Inflammatory macrophage treated with lipopolysaccharide for 1 hour (primary cell): ENCODE measurements at places on chromosomes 16 and 17.

DNA sequence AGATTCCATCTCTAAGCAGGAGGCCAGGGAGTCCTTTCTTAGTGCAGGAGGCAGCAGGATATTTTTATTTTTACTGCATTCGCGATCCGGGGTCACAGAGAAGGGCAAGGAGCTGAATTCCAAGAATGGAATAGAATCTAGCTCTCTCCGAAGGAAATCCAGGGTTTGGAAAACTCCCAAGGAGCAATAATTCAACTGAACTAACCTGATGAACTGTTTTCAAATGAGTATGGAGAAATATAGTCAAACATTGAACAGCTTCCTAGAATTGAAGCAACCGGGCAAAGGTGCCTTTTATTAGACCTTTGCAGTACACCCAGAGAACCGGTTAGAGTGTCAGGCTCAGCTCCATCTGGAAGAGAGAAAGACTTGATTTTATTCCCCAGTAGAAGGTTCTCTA lies 120.7 kb upstream of the MAF start:
- DNase-seq, result no peak

DNA sequence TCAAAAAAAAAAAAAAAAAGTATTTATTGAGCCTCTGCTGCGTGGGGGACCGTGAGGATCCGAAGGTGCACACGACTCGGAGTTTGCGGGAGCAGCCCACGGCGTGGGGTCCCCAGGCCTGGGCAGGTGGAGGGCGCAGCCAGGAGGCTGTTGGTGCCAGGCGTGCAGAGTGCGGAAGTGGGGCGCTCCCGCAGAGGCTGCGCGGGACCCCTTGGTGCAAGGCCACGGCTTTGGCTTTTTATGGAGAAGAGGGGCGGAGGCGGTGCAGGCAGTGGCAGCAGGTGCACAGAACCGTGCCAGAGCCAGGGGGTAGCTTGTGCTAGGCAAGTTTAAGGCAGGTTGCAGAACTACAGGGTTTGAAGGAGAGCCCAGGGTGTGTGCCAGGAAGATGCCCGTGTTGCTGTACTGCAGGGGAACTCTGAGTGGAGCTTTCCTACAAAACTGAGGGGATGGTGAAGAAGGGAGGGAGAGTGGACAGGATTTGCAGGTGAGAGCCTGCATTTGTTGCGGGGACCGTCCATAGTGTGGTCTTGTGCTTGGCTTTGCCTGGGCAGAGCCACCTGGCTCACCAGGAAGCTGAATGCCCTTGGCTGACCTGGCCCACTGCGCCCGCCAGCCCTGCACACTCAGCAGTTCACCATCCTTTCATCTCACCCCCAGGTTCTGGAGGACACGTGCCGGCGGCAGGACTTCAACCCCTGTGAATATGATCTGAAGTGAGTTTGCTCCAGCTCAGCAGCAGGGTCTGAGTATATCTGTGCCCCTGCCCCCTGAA lies 1.3 kb downstream of the ASPSCR1 start:
- DNase-seq, result no peak

- DNase-seq, result no peak
Observed at GRCh38 chr16:12551946-12552345, 251.7 kb downstream of the CPPED1 start.

- no peak for DNase-seq
Observed at GRCh38 chr17:69282002-69282401, 44.9 kb downstream of the ABCA5 start.

DNA sequence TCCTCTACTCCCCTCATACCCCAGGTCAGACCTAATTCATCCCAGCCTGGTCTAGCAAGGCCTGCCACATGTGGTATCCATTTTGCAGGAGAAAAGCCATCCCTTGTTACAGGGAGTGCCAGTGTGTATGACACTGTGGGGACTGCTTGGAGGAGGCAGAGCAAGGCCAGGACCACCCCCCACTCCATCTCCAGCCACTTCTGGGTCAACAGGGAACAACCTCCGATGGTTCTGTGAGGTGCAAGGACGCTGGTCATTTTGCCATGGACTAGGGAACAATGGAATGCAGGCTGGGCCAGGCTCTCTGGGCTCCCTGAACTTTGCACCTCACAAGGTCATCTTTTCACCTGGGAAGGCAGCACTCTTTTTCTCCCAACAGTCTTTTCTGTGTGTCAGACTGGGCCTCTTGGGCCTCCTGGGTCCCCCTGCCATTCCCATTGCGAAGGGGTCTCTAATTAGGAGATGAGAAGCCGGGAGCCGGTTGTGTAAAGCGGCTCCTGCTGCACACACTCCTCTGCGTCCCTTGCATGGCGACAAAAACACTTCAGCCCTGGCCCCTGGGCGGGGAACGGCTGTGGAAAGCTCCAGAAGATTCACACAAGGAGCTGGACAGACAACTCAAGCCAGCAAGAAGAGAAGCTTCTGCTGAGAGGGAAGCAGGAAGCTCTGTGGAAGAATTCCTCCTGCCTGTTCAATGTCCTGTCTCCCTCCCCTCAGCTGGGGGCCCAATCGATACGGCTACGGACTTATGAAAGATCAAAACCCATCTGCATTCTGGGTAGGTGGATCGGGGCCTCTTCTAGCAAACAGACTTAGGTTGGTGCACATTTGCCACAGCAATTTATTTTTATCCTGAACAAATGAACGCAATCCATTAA lies 38.5 kb upstream of the MTSS2 start:
- DNase-seq, result no peak

GRCh38 chr17:41563607-41564170 lies 8.2 kb downstream of the KRT9 start:
- DNase-seq, result no peak

- DNase-seq, result no peak
Observed at GRCh38 chr16:65727534-65728137, 605.8 kb upstream of the CDH11 start.

- no peak for DNase-seq
Observed at GRCh38 chr16:6993544-6993943, 339.1 kb upstream of the RBFOX1 start.

DNA sequence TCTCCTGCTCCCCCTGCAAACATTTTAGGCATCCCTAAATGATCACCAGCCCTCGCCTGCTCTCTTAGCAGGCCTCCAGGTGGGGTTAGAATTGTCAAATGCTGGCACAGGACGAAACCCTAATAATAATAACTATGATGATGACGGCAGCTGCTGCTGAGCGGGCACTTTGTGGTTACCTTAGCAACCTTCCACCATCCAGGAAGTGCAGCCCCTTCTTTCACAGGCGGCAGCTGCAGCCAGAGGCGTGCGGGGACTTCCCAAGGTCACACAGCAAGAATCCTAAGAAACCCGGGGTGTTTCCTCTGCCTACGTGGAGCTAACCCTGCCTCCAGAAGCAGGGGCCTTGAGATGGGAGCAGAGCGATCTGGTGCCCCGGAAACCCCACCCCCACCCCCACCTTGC lies 22.4 kb upstream of the EIF1 start:
- peak; percentile 89 for DNase-seq

DNA sequence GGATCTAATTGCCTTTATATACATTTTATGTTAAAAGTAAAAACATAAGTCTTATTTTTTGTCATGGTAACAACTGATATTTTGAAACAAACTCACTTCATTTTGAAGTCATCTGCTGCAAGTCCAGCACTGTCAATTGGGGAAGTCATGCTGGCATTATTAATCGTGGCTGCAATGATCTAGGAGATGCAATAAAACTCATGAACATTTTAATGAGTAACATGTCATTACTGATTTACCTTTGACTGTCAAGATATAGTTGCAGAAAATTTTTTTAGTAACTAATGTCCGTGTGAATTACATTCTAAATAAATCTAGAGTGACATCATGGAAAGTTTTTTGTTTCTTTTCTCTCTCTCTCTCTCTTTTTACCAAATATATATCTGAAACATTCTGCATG lies 17.3 kb upstream of the KRT24 start:
- no peak for DNase-seq

- DNase-seq, result no peak
Observed at GRCh38 chr16:104928-105327, 26.9 kb downstream of the MPG start.

GRCh38 chr16:75234856-75235696 lies 16.3 kb downstream of the CTRB1 start:
- no peak for DNase-seq

DNA sequence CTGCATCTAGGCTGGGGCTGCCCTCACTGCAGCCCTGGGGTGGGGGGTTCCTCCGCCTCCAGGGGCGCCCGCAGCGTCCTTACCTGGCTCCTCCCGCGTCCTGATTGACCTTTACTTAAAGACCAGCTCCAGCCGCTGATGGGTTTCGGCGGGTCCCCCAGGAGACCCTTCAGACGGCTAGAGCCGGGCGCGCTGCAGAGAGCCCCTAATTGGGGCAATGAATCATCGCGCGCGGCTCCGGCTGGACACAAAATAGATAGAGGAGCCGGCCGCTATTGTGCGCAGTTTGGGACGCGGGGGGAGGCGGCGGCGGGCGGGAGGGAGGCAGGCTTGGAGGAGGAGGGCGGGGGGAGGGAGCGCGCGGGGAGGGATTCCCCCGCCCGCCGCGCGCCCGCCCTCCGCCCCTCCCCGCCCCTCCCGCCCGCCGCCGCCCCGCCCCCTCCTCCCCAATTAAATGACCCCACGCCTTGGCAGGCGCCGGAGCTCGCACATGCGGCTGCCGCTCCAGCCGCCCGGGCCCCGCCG lies 56.5 kb upstream of the CIBAR2 start:
- DNase-seq, result no peak

GRCh38 chr17:55430541-55431288 lies 9.1 kb upstream of the MMD start:
- no peak for DNase-seq

GRCh38 chr16:87809150-87809902 lies 43.5 kb upstream of the KLHDC4 start:
- no peak for DNase-seq

GRCh38 chr16:49874613-49875237 lies 18.8 kb upstream of the ZNF423 start:
- no peak for DNase-seq

- no peak for DNase-seq
Observed at GRCh38 chr16:68272507-68273209, 8.3 kb downstream of the SLC7A6 start.

DNA sequence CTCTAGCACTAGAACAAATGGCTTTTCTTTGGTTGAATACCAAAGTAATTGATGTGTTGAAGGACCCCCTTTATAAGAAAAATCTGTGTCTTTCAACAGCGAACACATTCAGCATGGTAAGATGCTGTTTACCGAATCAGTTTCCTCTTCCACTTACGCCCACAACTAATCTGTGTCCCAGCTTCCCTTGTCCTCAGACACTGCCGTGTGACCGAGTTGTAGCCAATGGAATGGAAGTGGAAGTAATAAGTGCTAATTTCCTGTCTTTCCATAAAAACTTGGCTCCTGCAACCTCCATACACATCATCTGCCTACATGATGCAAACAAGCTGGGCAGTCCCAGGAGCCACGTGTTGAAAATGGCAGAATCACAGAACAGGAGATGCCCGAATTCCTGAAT lies 10.4 kb downstream of the CDIPT start:
- DNase-seq, result peak; percentile 59

- no peak for DNase-seq
Observed at GRCh38 chr17:65797101-65797500, 235.7 kb upstream of the AXIN2 start.

GRCh38 chr16:17432901-17433576 lies 37.7 kb downstream of the XYLT1 start:
- DNase-seq, result no peak

GRCh38 chr16:78005881-78006280 lies 16.5 kb upstream of the CLEC3A start:
- peak; percentile 28 for DNase-seq

- DNase-seq, result no peak
Observed at GRCh38 chr17:18950346-18950745, 1.6 kb upstream of the SLC5A10 start.

DNA sequence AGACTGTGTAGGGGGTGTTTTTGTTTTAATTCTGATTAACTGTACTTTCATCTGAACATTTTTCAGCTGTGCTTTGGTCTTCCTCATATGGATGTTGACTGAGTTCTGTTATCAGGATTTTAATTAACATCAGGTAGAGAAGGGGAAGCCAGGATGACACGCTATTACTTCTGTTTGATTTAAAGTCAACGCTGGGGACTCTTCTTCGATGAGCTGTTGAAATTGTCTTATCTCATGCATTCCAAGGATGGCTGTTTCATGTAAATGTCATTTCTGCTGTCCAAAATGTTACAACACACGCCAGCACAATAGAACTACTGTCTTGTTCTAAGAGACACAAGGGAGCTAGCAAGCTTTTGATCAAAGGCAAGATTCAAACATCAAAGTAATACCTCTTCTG lies 263.3 kb upstream of the CDH5 start:
- no peak for DNase-seq

GRCh38 chr17:43467981-43468581 lies 15.7 kb upstream of the DHX8 start:
- DNase-seq, result peak; percentile 75

GRCh38 chr16:52398021-52398420 lies 148.9 kb downstream of the TOX3 start:
- DNase-seq, result no peak

DNA sequence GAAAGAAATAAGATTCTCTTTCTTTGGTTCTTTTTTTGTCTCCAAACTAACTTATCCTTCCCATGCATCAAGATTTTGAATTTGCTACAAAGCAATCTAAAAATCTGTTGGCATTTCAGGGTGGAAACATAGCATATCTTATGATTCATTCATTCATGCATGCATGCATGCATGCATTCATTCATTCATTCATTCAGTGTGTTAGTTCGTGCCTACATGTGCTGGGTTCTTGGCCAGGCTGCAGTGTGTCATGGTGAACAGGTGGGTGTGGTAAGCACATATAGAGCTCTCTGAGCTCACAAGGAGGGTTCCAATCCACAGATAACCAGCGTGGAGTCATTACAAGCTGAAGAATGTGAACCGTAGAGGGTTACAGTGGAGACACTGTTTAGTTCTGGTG lies 410.4 kb downstream of the CPPED1 start:
- no peak for DNase-seq

DNA sequence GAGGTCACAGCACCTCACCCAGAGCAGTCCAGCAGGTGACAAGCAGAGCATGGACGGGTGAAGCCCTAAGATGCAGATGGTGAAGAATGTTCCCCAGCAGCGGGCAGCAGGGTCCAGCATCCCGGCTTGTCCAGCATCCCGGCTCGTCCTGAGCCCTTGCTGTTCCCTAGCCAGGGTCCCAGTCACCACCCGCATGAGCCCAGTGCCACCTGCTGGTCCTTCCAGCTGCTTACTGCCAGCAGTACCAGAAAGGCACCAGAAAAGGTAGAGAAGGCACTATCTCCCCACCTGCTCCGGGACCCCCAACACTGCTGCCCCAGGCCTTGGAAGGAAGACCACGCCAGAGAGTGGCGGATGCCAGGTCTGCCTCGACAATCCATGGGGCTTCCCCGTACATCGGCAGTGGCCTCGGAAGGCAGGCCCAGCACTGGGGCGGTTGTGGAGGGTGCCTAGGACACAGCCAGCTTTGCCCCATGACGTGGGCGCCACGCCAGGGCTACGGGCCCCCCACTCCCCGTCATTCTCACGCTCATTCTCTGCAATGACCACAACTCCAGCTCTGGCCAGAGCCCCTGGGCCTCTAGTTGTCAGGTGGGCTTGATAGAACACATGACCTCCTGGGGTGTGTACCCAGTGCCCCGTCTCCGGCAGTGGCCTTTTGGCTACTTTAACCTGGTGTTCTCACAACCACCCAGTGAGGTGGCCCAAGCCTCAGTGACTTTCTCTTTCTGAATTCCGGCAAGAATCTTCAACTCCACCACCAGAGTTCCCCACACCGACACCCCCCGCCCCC lies 1.4 kb downstream of the CENPX start:
- DNase-seq, result peak; percentile 42

- no peak for DNase-seq
Observed at GRCh38 chr16:79282806-79283205, 317.7 kb downstream of the MAF start.

GRCh38 chr16:13902677-13903076 lies 17.3 kb upstream of the ERCC4 start:
- no peak for DNase-seq

- no peak for DNase-seq
Observed at GRCh38 chr17:65346166-65346565, 209.0 kb downstream of the RGS9 start.
